ENCODE measurements at places on chromosomes 2 and 18.

- no peak for DNase-seq
Observed at GRCh38 chr18:57113799-57114420, 33.0 kb upstream of the BOD1L2 start.

- DNase-seq: no peak
Observed at GRCh38 chr2:96305979-96306308, 598 bp upstream of the SNRNP200 start.

DNA sequence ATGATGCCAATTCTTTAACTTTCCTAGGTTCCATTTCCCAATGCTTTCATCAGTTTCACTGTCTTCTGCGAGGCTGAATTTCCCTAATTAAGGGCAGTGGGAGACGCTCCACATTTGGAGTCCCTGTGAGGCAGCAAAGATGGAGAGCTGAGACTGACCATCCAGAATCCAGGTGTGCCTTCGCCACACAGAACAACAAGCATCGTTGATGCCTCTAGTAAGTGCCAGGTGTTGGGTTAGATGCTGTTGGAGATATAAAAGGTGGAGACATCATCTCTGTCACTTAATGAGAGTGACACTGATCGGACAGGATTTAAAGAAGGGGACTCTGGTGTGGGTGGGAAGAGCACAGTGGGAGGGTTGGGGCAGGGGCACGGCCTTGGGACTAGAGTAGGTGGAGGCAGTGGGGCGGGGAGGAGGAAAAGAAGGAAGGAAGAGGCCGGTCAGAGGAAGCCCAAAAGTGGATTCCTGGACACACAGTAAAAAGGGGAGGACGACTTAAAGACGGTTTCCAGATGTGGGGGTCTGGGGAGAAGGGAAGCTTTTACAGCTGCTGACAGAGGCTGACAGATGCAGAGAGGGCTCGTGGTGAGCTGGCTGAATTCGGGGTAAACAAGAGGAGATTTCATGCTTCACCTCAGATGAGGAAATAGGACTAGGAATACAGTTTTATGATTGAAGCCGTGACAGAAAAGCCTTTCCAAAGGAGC is 113.0 kb downstream of the BCL2 start:
- no peak for DNase-seq

- no peak for DNase-seq
Observed at GRCh38 chr2:85949280-85949679, 60.5 kb upstream of the ST3GAL5 start.

- no peak for DNase-seq
Observed at GRCh38 chr18:79367480-79367879, 28.2 kb upstream of the NFATC1 start.

- DNase-seq: no peak
Observed at GRCh38 chr18:63236406-63236805, 83.2 kb downstream of the BCL2 start.

DNA sequence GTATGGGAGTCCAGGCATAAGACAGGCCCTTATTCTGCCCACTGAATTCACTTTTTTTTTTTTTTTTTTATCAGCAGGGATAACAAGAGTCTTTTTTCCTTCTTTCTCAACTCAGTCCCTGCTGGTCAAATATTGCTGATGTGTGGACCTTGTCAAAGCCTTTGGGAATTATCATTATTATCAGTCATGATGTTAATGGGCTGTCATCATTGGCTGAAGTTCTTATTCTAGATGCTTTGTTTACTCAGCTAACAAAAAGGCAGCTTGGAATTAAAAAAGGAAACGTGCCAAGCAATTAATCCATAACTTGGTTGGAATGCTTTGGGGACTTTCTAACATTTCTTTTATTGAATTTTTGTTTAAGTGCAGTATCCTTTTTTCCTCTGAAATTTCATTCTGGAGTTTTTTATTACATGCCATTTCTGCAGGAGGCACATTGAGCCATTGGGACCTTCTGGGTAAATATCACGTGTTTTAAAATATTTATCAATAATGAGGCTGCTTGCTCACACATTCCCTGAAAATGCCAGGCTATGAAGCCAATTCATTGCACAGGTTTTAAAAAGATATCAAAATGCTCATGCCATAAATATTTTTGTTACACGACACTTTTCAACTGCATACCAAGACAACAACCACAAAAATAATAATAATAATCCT is 246.3 kb downstream of the TXNL1 start:
- DNase-seq: no peak

Measured in CD4-positive, alpha-beta memory T cell (primary cell).